ENCODE measurements at places on chromosomes 4 and X. TPM values are rescaled to one million over a fixed set of nuclear protein-coding genes. Genes with fewer than 3 reads are reported as not detected.
A peak's percentile ranks its signal among the peaks of the same experiment; 100 is the strongest.

DNA sequence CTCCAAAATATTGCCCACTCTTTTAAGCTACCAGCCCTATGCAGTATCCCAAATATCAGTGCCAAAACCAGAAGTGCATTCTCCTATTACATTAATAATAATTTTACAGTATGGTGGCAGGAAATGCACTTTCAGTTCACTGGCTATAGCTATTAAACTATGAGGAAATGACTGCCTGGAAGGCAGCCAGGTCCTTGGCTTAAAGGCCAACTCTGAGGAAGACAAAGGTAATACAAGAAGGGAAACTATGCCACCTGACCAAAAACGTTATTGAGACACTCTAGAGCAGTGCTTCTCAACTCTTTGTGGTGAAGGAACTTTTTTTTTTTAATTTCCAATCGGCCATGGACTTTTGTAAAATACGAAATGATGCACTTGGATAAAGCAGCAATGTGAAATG is 133.6 kb upstream of the VAMP7 start:
- H3K4me3 ChIP-seq = no peak overlapping the region
- no peaks in the 10 kb centered on the region for H3K36me3 ChIP-seq
- DNase-seq = no peak
- H3K4me1 ChIP-seq = no peaks in the 10 kb centered on the region
- H3K27ac ChIP-seq = no peak overlapping the region

- no peak overlapping the region for H3K27ac ChIP-seq
- no peak overlapping the region for H3K4me3 ChIP-seq
- H3K27me3 ChIP-seq = no peaks in the 10 kb centered on the region
Measured at GRCh38 chrX:20718592-20719380, 452.1 kb upstream of the RPS6KA3 start.

DNA sequence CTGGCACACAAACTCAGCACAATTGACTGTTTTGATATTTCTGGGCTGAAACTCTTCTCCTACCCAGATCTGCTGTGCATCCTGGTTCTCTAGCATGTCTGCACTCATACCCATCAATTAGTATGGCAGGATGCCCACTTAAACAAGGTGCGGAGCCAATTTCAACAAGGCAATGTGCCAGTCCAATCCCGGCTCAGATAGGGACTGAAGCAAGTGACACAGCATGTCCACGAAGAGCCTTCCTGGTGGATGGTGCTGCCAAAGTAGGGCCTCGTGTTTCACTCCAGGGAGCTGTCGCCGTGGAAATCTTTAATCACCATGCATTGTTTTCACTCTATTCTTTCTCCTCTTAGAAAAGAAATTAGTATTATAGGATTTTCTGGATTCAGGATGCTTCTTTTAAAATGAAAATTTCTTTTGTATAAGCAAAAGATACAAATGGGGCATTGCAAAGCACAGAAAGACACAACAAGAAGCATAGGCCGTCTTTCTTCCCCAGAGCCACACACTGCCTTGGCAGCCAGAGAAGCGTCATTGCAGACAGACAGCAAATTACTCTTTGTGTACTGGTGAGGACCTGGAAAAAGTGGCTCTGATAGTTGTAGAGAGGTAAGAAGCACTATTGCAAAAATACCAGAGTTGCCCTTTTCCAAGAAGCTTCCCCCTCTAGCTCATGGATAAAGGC is 40.6 kb upstream of the LSM6 start:
- no peak for DNase-seq
- H3K4me3 ChIP-seq = no peak overlapping the region
- H3K4me1 ChIP-seq = no peaks in the 10 kb centered on the region
- no peaks in the 10 kb centered on the region for H3K27me3 ChIP-seq
- no peak overlapping the region for H3K27ac ChIP-seq

- no peak overlapping the region for H3K4me3 ChIP-seq
- no peak overlapping the region for H3K27ac ChIP-seq
- H3K36me3 ChIP-seq = no peaks in the 10 kb centered on the region
- DNase-seq = no peak
- no peaks in the 10 kb centered on the region for H3K4me1 ChIP-seq
Measured at GRCh38 chr4:108129196-108129595, 39.5 kb downstream of the LEF1 start.

GRCh38 chr4:113673450-113673849 is 88.1 kb downstream of the CAMK2D start:
- H3K27ac ChIP-seq = no peak overlapping the region
- H3K4me1 ChIP-seq = no peaks in the 10 kb centered on the region
- no peaks in the 10 kb centered on the region for H3K27me3 ChIP-seq
- H3K36me3 ChIP-seq = no peaks in the 10 kb centered on the region
- H3K4me3 ChIP-seq = no peak overlapping the region
- DNase-seq = no peak

- H3K4me1 ChIP-seq = peaks cover 8% of the 10 kb centered on the region
- no peaks in the 10 kb centered on the region for H3K27me3 ChIP-seq
- no peaks in the 10 kb centered on the region for H3K36me3 ChIP-seq
- no peak for DNase-seq
- H3K4me3 ChIP-seq = no peak overlapping the region
- no peak overlapping the region for H3K27ac ChIP-seq
Measured at GRCh38 chr4:5712517-5712916, 1.5 kb downstream of the EVC start.

DNA sequence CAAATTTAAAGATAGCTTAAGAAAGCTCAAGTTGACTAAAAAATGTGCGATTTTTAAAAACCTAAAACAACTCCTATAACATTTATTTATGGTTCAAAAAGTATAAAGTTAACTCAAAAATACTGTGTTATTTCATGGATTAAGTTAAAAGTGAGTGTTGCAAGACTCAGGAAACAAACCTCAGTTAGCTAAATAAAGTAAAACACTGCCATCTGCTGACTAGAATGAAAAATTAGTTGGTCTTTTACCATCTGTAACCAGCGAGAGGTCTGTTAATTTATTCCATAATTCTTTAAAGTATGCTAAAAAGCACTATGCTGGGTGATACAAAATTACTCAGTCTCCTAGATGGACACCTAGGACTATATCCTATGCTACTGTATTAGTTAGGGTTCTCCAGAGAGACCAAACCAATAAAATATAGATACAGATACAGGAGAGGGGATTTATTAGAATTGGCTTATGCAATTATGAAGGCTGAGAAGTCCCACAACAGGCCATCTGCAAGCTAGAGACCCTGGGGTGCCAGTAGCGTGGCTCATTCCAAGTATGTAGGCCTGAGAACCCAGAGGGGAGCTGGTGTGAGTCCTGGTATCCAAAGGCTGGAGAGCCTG is 4.9 kb upstream of the WDFY3 start:
- no peak overlapping the region for H3K4me3 ChIP-seq
- no peaks in the 10 kb centered on the region for H3K36me3 ChIP-seq
- no peak for DNase-seq
- no peaks in the 10 kb centered on the region for H3K4me1 ChIP-seq
- no peak overlapping the region for H3K27ac ChIP-seq
- no peaks in the 10 kb centered on the region for H3K27me3 ChIP-seq

DNA sequence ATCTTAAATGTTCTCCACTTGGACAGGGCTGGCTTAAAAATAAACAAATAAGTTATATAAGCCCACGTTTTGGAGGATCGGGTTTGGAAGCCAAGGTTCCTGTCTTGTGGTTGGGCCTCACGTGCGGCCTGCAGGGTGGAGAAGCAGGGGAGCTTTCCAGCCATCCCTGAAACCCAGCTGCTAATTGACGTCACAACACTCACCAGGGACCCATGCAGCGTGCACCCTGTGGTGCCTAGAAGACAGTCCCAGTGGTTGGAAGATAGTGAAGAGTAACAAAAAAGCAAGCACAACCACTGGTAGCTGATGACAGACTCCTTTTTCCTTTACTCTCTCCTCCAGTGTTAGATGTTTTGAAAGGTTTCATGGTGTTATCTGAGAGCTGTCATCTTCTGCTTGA is 142.0 kb upstream of the RBPJ start:
- H3K4me1 ChIP-seq = no peaks in the 10 kb centered on the region
- H3K36me3 ChIP-seq = no peaks in the 10 kb centered on the region
- no peaks in the 10 kb centered on the region for H3K27me3 ChIP-seq
- no peak overlapping the region for H3K4me3 ChIP-seq
- peak; percentile 27 for DNase-seq

DNA sequence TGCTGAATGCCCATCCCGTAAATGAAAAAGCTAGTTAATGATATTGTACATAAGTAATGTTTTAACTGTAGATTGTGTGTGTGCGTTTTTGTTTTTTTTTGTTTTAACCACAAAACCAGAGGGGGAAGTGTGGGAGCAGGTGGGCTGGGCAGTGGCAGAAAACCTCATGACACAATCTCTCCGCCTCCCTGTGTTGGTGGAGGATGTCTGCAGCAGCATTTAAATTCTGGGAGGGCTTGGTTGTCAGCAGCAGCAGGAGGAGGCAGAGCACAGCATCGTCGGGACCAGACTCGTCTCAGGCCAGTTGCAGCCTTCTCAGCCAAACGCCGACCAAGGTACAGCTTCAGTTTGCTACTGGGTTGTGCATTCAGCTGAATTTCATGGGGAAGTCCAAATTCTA is at the start of gene SPP1:
Gene SPP1 (plus strand): TSS at position 249 of the 400 bp plus-strand sequence. CDS start 1,182 bp downstream, outside the sequence.
- no peak within 1 kb of the TSS for H3K27ac ChIP-seq
- peaks cover 4% of the 10 kb centered on the region for H3K4me1 ChIP-seq
- H3K36me3 ChIP-seq = no peaks in the 10 kb centered on the region
- no peaks in the 10 kb centered on the region for H3K27me3 ChIP-seq
- no peak for DNase-seq

- no peak for DNase-seq
- H3K36me3 ChIP-seq = no peaks in the 10 kb centered on the region
- H3K27ac ChIP-seq = no peak overlapping the region
- H3K4me1 ChIP-seq = peaks cover 6% of the 10 kb centered on the region
- no peaks in the 10 kb centered on the region for H3K27me3 ChIP-seq
- no peak overlapping the region for H3K4me3 ChIP-seq
Measured at GRCh38 chr4:169226565-169226964, 44.2 kb downstream of the SH3RF1 start.

GRCh38 chrX:38357747-38358673 is 5.6 kb downstream of the OTC start:
- H3K4me3 ChIP-seq = no peak overlapping the region
- H3K27me3 ChIP-seq = no peaks in the 10 kb centered on the region
- DNase-seq = peak; percentile 18
- H3K27ac ChIP-seq = peak overlapping the region; percentile 54
- H3K4me1 ChIP-seq = no peaks in the 10 kb centered on the region

- H3K27ac ChIP-seq = no peak overlapping the region
- H3K4me3 ChIP-seq = no peak overlapping the region
- no peaks in the 10 kb centered on the region for H3K4me1 ChIP-seq
- no peaks in the 10 kb centered on the region for H3K36me3 ChIP-seq
Measured at GRCh38 chrX:54085666-54086065, 41.4 kb upstream of the PHF8 start.

DNA sequence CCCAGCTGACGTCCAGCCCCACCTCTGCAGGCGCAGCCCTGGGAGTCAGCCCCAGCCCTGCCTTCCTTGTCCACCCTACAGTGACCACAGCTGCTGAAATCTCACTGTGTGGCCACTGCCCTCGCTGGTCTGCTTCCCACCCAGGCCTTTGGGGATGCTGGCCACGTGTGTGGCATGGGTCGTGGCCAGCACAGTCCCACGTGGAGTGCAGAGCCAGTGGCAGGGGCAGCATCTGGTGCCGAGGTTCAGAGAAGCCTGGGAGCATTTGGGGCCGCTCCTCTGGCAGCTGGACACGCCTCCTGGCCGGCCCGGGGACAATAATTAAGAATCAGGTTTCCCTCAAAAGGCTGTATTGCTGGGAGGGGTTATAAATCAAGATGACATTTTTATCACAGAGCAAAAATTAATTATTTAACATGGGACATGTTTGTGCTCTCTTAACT is 92.1 kb downstream of the HMX1 start:
- no peaks in the 10 kb centered on the region for H3K27me3 ChIP-seq
- no peaks in the 10 kb centered on the region for H3K4me1 ChIP-seq
- no peak overlapping the region for H3K27ac ChIP-seq
- no peaks in the 10 kb centered on the region for H3K36me3 ChIP-seq
- DNase-seq = no peak
- no peak overlapping the region for H3K4me3 ChIP-seq

- no peak for DNase-seq
- no peak overlapping the region for H3K4me3 ChIP-seq
- no peaks in the 10 kb centered on the region for H3K27me3 ChIP-seq
Measured at GRCh38 chr4:126800575-126801141, 832.1 kb upstream of the INTU start.

DNA sequence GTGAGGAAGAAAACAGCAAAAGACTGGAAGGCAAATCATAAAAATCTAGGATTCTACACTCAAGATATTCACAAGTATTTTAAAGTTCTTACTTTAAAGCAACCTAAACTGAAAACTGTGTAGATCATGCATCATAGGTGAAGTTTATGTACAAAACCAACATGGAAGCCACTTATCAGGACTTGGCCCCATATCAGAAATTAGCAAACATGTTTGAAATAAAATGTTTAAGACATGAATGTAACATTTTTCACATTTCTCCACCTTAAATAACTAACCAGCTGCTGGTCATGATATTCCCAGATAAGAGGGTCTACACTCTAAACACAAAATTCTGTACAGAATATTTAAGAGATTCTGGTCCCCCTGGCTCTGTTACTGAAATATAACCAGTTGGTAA is 38.5 kb downstream of the APBB2 start:
- H3K36me3 ChIP-seq = no peaks in the 10 kb centered on the region
- no peak for DNase-seq
- H3K27me3 ChIP-seq = no peaks in the 10 kb centered on the region
- H3K27ac ChIP-seq = peak overlapping the region; percentile 40
- no peak overlapping the region for H3K4me3 ChIP-seq

- no peaks in the 10 kb centered on the region for H3K36me3 ChIP-seq
- no peak for DNase-seq
- H3K27ac ChIP-seq = no peak overlapping the region
Measured at GRCh38 chr4:181796502-181796901, 446.7 kb upstream of the TENM3 start.

- H3K36me3 ChIP-seq = no peaks in the 10 kb centered on the region
- no peaks in the 10 kb centered on the region for H3K4me1 ChIP-seq
- H3K4me3 ChIP-seq = no peak overlapping the region
- no peak overlapping the region for H3K27ac ChIP-seq
- no peak for DNase-seq
Measured at GRCh38 chr4:151841107-151841506, 80.3 kb upstream of the GATB start.

DNA sequence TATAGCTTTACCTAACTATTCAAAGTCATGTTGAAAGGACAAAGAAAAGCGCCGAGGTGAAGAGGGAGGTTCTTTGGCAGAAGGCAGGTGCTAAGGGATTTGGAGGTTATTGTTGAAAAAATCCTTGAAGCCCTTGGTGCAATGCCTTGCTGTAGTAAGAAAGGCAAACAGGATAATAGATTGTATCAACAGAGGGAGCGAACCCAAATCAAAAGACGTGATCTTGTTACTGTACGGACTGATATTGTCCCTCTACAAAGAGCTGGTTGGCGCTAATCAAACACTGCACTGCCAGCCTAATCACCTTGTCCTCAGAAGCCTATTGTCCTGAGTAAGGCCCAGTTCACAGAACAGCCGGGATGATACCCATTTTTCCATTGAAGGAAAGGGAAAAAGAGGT is 182.9 kb downstream of the ZIC3 start:
- H3K27me3 ChIP-seq = no peaks in the 10 kb centered on the region
- no peak overlapping the region for H3K4me3 ChIP-seq
- H3K36me3 ChIP-seq = no peaks in the 10 kb centered on the region
- no peak overlapping the region for H3K27ac ChIP-seq
- no peak for DNase-seq

Gene CYBB
- total RNA-seq = 11.2 TPM

Gene ARHGAP24
- 12.4 TPM for total RNA-seq

Gene MAGED4
- total RNA-seq = 15.9 TPM

Gene THOC2
- total RNA-seq = 180 TPM

Gene PLP1
- 0.88 TPM for total RNA-seq

Gene POU4F2
- total RNA-seq = not detected

Gene CPLX1
- 3.1 TPM for total RNA-seq

Gene CNGA1
- 0.55 TPM for total RNA-seq

Gene DRD5
- not detected for total RNA-seq

Gene CLNK
- not detected for total RNA-seq

Gene SFRP2
- 9.3 TPM for total RNA-seq

All from uterus (tissue), 4 donors.